ENCODE measurements at places on chromosomes 3 and 15.

GRCh38 chr15:85504749-85505676 is 124.6 kb downstream of the AKAP13 start:
- H3K27me3 ChIP-seq, result no peaks in the 10 kb centered on the region
- no peaks in the 10 kb centered on the region for H3K36me3 ChIP-seq
- no peak overlapping the region for H3K4me3 ChIP-seq
- H3K4me1 ChIP-seq, result no peaks in the 10 kb centered on the region
- H3K27ac ChIP-seq, result no peak overlapping the region

DNA sequence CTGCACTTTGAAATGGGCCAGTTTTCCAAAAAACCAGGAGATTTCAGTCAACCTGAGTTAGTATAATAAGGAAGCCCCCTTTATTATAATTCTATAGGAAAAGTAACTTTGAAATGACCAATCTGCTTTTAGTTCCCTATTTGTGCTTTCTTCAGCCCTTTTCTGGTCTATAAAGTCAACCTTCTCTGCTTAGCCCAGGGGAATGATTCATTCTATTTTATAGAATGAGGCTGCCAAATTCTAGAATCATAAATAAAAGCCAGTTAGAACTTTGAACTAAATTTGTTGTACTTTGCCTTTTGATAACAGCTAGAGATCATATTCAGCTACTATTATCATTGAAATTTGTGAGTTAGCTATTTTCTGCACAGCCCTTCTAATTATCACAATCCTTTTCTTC is 24.7 kb downstream of the CIP2A start:
- H3K27me3 ChIP-seq, result no peaks in the 10 kb centered on the region
- no peak overlapping the region for H3K4me3 ChIP-seq
- H3K27ac ChIP-seq, result no peak overlapping the region
- DNase-seq, result no peak
- H3K36me3 ChIP-seq, result no peaks in the 10 kb centered on the region

- no peak overlapping the region for H3K27ac ChIP-seq
- H3K4me3 ChIP-seq, result no peak overlapping the region
- peaks cover 2% of the 10 kb centered on the region for H3K4me1 ChIP-seq
- DNase-seq, result no peak
- no peaks in the 10 kb centered on the region for H3K36me3 ChIP-seq
These were observed 101.3 kb downstream of the DGKG start for GRCh38 chr3:186260726-186261125.

DNA sequence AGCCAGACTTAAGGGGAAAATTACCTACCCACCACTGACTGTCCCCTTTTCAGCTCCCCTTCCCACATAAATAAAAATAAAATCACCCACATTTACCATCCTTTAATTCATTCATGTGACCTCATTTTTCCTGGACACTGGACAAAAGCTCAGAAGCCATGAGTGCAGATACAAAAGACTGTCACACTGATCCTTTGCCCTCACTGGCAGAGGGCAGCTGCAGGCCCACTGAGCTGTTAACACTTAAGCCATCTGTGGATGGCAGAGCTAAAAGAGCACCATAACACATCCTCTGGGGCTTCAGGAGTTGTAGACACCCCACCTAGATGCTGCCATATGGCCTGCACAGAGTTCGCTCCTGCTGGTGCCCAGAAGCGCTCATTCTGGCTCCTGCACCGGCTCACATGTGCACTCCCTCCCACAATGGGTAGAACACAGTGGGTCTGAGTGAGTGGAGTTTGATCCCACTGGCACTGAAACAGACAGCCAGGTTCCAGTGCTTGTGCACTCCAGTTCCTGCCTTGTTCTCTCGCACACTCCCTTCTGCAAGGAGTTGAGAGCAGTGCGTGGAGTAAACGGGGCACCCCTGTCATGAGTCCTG is 38.8 kb downstream of the EDC3 start:
- no peak overlapping the region for H3K4me3 ChIP-seq
- peaks cover 18% of the 10 kb centered on the region for H3K4me1 ChIP-seq
- H3K27ac ChIP-seq, result no peak overlapping the region
- no peaks in the 10 kb centered on the region for H3K27me3 ChIP-seq

GRCh38 chr3:108183181-108183580 is 39.0 kb downstream of the IFT57 start:
- H3K27me3 ChIP-seq, result no peaks in the 10 kb centered on the region
- no peak overlapping the region for H3K27ac ChIP-seq
- H3K4me3 ChIP-seq, result no peak overlapping the region
- DNase-seq, result no peak
- no peaks in the 10 kb centered on the region for H3K36me3 ChIP-seq

DNA sequence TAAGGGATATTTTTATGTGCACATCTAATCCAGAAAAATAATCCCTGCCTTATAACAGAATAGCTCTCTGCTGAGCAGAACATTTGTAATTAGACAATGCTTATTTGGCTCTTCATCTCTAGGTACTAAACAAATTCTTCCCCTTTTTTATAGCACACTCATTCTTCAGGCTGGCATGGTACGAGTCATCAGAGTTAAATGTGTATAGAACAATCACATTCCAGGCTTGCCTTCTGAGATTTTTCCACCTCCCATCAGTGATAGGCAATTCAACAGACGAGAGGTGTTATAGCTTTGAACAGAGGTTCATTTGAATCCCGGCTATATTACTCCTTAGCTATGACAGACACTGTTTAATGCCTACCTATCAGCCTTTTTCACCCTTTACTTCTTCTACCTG is 21.4 kb upstream of the SPPL2A start:
- H3K36me3 ChIP-seq, result no peaks in the 10 kb centered on the region
- H3K4me3 ChIP-seq, result no peak overlapping the region
- H3K27ac ChIP-seq, result no peak overlapping the region
- no peaks in the 10 kb centered on the region for H3K27me3 ChIP-seq
- DNase-seq, result no peak

DNA sequence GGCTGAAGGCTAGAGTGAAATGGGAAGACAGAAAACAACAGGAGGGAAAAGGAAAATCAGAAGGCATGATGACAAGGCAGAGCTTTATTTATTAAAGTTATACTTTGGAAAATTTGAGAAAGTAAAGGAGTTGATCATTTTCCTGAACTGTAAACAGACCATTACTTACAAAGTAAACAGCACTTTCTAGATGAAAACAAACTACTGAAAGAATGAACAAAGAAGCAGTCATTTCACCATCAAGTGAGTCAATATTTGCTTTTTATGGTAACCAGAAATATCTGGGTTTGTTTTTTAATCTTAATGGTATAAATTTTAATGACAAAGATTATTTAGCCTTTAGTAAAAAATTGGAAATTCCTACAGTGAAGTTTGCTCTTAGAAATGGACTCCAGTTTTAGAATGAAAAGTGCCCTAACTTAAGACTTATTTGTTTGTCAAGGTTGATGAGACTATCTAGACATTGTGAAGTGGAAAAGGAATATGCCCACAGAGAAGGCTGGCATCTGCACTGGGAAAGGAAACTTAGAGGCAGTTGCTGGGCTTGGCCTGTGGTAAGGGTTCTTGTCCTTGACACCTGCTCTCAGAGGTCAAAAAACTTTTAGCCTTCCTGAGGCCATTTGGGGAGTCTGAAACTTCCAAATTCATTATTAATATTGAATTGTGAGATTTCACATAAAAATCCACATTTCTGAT is 47.2 kb downstream of the SPTSSB start:
- H3K4me3 ChIP-seq, result no peak overlapping the region
- no peaks in the 10 kb centered on the region for H3K36me3 ChIP-seq
- H3K4me1 ChIP-seq, result no peaks in the 10 kb centered on the region
- no peaks in the 10 kb centered on the region for H3K27me3 ChIP-seq
- DNase-seq, result no peak
- no peak overlapping the region for H3K27ac ChIP-seq

GRCh38 chr3:158107605-158108444 is 1.6 kb upstream of the SHOX2 start:
- peaks cover 39% of the 10 kb centered on the region for H3K27me3 ChIP-seq
- no peaks in the 10 kb centered on the region for H3K36me3 ChIP-seq
- no peak for DNase-seq
- peaks cover 6% of the 10 kb centered on the region for H3K4me1 ChIP-seq

DNA sequence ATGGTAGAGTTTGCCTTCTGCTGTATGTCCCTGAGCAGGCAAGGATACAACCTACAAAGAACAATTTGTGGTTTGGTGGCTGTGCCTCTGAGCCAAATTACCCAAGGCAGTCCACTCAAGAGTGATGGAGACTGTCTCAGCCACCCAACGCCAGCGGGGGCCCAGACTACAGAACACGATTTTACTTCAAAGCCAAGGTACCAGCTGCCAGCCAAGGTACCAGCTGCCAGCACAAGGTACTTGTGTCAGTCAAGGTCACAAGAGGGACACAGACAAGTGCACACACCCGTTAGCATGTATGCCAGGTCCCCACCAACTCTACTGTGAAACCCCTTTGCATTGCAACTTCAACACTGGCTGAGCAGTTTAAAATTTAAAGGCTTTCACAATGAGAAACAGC is 23.5 kb downstream of the COLQ start:
- no peaks in the 10 kb centered on the region for H3K36me3 ChIP-seq
- H3K27ac ChIP-seq, result no peak overlapping the region
- no peaks in the 10 kb centered on the region for H3K4me1 ChIP-seq
- H3K4me3 ChIP-seq, result no peak overlapping the region

DNA sequence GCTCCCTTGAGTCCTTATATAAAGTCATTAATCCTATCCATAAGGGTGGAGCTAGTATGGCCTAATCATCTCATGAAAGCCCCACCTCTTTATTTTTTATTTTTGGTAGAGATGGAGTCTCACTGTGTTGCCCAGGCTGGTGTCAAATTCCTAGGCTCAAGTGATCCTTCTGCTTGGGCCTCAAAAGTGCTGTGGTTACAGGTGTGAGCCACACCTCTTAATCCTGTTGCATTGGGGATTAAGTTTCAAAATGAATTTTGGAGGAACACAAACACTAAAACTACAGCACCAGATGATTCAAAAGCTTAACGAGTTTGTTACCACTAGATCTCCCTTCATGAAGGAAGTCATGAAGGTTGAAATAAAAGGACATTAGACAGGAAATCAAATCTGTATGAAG is 27.7 kb downstream of the RAB7A start:
- no peaks in the 10 kb centered on the region for H3K4me1 ChIP-seq
- no peaks in the 10 kb centered on the region for H3K36me3 ChIP-seq
- no peak for DNase-seq
- H3K27ac ChIP-seq, result no peak overlapping the region

DNA sequence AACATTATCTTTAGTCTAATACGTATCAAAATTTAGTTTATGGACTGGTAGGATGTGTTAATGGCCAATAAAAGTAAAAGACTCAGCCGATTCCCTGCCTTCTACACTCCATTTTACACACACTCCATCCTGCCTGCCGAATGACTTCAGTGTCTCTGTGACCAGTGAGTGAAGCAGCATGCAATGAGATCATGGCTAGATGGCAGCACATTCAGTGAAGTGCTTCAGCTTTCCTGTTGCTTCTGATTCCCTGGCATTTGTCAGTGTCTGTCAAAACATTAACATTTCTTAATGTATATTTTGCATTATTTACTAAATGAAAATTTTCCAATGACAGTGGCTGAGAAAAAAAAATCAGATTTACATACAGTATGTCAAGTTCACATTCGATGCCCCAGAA is 412.0 kb downstream of the FHIT start:
- H3K36me3 ChIP-seq, result no peaks in the 10 kb centered on the region
- H3K4me1 ChIP-seq, result peaks cover 12% of the 10 kb centered on the region
- no peak overlapping the region for H3K4me3 ChIP-seq
- no peak overlapping the region for H3K27ac ChIP-seq

GRCh38 chr3:8472549-8472948 is 29.1 kb upstream of the LMCD1 start:
- no peaks in the 10 kb centered on the region for H3K4me1 ChIP-seq
- H3K4me3 ChIP-seq, result no peak overlapping the region
- no peaks in the 10 kb centered on the region for H3K27me3 ChIP-seq
- H3K27ac ChIP-seq, result no peak overlapping the region
- H3K36me3 ChIP-seq, result no peaks in the 10 kb centered on the region

DNA sequence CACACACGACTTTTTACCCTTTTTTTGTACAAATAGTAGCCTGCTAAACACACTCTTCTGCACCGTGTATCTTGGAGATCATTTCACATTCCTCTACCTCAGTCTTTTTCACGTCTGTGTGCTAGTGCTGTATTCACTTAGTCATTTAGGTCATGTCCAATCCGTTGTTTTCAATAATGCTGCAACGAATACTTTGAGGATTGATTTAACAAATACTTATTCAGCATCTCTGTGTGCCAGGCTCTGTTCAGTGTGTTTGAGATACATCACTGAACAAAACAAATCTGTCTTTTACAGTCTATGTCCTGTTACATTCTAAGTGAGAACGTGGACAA is 882 bp downstream of the JMJD7 start:
- no peaks in the 10 kb centered on the region for H3K36me3 ChIP-seq
- no peaks in the 10 kb centered on the region for H3K27me3 ChIP-seq
- no peak for DNase-seq
- no peak overlapping the region for H3K27ac ChIP-seq
- peaks cover 6% of the 10 kb centered on the region for H3K4me1 ChIP-seq
- peak overlapping the region; percentile 72 for H3K4me3 ChIP-seq

DNA sequence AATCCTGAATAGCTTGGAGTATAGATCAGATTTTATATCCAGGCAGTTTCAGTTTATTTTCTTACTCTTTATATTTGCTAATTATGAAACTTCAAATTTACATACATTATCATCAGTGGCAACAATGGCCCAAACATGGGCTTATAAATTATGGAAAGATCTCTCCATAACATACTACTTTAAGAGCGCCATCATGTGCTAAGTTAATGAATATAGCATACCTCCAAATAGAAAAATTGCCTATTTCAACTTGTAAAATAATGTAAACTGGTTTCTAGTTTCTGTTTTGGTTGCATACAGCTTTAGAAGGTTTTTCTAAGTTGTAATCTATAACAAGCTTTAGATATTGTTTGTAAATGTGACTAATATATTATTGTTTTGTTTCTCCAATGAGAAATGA is 531.3 kb upstream of the UBE2E2 start:
- no peak for DNase-seq
- H3K27me3 ChIP-seq, result no peaks in the 10 kb centered on the region
- H3K4me1 ChIP-seq, result no peaks in the 10 kb centered on the region
- H3K27ac ChIP-seq, result no peak overlapping the region

DNA sequence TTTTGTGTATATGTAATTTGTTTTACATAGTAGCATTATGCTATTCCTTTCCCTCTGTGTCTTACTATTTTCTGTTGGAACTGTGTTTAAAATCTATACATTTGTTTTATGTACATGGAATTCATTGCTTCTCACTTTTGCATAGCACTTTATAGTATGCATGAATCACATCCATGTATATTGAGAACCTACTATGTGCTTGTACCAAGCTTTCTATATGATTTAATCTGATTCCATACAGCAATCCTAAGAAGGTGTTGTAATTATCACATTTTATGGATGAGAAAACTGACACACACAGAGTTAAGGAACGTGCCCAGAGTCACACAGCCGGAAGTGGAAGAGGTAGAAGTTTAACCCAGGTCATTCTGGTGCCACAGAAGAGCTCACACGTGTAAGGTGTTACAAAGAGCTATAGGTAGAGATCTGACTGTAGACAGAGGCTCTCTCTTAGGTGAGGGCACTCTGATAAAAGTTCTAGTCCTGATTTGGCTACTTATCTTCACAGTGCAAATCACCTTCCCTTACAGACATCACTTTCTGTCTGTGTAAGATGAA is 3.5 kb upstream of the SMAD3 start:
- DNase-seq, result no peak
- H3K36me3 ChIP-seq, result no peaks in the 10 kb centered on the region
- H3K27me3 ChIP-seq, result no peaks in the 10 kb centered on the region
- peaks cover 37% of the 10 kb centered on the region for H3K4me1 ChIP-seq
- H3K4me3 ChIP-seq, result no peak overlapping the region

GRCh38 chr15:31151301-31152233 is 50.0 kb upstream of the TRPM1 start:
- no peak overlapping the region for H3K27ac ChIP-seq
- no peak overlapping the region for H3K4me3 ChIP-seq
- no peaks in the 10 kb centered on the region for H3K4me1 ChIP-seq
- H3K27me3 ChIP-seq, result no peaks in the 10 kb centered on the region
- DNase-seq, result no peak

GRCh38 chr3:99730870-99731269 is 86.8 kb upstream of the CMSS1 start:
- no peaks in the 10 kb centered on the region for H3K27me3 ChIP-seq
- H3K4me1 ChIP-seq, result no peaks in the 10 kb centered on the region
- H3K27ac ChIP-seq, result no peak overlapping the region
- H3K36me3 ChIP-seq, result no peaks in the 10 kb centered on the region
